ENCODE measurements at places on chromosomes 5 and 9. TPM values are rescaled to one million over a fixed set of nuclear protein-coding genes. Genes with fewer than 3 reads are reported as not detected.

SHISAL2B gene
- not detected for total RNA-seq

GRCh38 chr5:68408345-68408871 is 192.9 kb downstream of the PIK3R1 start:
- DNase-seq = no peak

DNA sequence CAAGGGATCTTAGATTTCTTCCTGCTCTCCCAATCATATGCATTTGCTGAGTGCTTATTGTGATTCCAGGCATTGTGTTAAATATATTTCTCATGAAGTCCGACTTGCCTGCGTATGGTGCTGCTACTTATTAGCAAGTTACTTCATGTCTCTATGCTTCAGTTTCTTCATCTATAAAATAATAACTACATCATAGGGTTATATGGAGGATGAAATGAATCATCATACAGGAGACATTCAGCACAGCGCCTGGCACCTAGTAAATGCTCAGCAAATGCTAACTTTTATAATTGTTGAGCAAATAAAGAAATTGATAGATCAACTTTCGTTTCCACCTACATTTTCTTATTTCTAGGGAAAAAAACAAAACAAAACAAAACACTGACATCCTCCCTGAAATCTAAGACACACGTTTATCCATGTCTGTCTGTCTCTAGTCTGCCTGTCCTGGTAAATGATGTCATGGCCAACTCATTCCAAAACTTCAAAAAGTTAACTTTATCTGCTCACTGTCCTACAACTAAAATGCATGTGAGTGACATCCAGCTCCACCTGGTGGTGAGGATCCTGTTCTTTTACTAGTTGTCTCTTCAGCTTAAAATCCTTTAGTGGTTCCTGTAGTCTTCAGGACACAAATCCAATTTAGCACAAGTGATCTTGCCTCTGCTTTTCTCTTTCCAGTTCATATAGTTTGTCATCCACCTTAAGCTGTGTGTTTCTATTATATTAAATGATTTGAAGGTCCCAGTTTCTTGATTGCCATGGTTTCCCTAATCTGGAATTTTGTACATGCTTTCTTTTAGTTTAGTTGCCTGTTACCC is 27.7 kb downstream of the PPP3R2 start:
- no peak for DNase-seq

- DNase-seq = no peak
Observed at GRCh38 chr9:79980432-79980831, 408.7 kb downstream of the TLE4 start.

PCDHB2 gene
- total RNA-seq = not detected

DNA sequence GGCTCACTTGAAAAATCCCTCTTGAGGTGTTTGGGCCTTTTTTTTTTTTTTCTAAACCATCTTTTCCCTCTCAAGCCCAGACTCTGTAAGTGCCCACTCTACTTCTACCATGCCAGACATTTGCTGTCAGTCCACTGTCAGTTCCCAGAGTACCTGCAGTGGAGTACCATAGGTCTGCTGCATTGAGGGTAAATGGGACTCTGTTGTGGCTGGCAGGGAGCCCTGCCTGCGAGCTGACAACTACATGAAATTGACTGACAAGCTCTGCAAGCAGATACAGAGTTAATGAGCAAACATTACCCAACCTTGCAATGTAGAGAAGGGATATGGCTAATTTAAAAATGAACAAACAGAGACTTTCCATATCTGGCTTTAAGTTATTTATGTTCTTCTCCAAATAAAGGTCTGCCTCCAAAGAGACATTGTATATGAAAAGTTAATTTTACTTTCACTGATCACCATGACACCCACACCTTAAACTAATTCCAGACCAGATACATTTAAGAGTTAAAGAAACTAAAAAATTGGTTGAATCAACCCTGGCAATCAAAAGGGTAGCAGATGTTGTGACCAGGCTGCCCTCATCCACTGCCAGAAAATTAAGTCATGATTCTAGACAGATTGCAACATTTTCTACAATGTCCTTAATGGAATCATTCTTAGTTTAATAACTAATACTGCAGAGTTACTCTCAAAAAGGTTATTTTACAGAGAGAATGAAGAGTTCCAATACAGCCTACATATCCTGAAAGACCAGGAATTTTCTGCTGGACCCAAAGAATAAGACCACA is 100.4 kb upstream of the PAM start:
- no peak for DNase-seq

PCDHB9 gene
- total RNA-seq = not detected

GRCh38 chr9:7185612-7186011 is 427.8 kb downstream of the KDM4C start:
- DNase-seq = no peak

DNA sequence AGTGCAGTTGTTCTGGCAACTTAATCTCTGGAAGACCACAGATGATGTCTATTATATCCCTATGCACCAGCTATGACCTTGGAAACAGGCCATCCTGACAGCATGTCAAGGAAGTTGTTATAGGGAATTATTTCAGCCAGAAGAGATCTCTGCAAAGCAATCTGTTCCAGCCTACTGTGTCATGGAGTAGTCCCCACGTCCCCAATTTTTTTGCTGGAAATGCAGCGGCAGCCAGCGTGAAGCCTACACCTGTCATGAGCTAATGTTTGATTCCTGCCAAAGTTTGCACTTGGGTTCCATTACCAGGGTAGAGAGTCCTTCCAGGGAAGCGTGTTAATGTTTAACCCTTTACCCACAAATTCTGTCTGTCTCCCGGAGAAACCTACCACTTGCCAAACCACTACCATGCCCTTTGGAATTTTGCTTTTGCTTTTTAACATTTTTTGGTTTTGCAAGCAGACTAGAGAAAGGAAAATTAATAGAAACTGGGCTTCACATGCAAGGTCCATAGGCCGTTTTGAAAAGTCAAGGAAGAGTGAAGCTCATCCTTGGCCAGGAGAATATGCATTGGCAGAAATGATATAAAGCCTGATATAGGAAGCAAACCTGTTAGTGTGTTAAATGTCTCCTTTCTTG is 174.9 kb upstream of the SPRY4 start:
- no peak for DNase-seq

DNA sequence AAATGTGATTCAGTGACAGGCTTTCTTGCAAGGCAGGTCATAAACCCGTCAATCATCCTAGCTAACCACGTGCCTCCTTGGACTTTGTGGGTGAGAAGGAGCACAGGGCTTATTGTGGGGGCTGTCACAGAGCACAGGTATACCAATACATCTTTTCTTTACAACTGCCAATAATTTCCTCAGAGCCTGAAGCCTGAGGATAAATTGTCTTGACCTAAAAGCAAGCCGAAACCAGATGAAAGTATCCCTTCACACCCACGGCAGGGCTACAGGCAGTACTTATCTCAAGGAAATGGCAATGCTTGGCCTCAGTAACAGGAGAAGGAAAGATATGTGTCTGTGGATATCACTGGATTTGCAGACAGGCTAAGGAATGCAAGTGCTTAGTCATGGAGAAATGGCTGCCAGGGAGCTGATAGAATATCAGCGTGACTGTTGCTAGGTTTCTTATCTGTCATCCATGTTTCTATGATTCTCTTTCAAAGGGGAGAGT is 90.3 kb upstream of the ZNF366 start:
- no peak for DNase-seq

DNA sequence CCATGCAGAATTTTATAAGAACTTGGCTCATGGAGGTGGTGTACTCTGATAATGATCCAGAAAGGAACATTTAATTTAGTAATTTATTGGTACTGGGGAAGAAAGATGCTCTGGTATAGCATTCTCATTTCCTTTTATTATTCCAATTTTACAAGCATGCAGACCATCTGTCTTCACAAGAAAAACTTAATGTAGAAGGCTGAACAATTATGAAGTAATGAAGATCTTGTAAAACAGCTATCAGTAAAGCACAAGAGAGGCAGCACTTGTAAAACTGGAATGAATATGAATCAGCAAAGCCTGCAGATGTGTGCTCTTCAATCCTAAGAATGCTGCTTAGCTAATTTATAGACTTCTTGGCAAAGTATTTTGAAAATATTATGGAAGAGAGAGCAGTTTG is 300.0 kb downstream of the YTHDC2 start:
- no peak for DNase-seq

- DNase-seq = no peak
Observed at GRCh38 chr5:35317586-35317985, 87.3 kb upstream of the PRLR start.

DNA sequence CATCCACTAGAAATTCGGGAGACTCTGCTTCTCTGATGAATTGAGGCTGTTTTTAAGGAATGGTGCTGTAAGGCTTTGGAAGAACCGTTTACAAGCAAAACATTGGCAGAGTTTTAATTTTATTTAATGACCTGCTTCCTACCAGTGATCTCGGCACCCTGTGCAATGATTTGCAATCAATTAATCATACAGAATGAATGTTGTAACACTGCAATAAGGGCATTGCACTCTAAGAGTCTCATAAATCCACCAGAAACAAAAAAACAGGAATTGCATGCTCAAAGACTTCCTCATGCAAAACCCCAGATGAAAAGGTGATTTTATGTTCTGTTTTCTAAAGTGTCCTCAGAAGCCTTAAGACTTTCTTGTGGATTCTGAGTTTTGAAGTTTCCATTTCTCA is 295.7 kb downstream of the ARHGEF28 start:
- DNase-seq = no peak

DNA sequence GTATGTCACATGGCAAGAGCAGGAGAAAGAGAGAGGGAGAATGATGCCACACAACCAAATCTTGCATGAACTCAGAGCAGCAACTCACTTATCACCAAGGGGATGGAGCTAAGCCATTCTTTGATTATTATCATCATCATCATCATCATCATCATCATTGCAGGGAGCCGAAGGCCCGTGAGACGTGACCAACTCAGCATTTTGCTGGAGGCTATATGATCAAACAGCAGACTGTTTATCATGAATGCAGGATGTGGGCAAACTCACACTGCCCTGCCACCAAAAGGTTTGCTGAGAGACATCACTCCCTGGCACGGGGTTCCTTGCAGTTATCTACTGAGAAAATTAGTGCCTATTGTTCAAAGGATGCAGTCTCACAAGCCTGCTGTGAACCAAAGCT is 8.6 kb upstream of the ZNF169 start:
- no peak for DNase-seq

- no peak for DNase-seq
Observed at GRCh38 chr9:92514635-92515034, 21.2 kb downstream of the ECM2 start.

CXCL14 gene
- not detected for total RNA-seq

DNA sequence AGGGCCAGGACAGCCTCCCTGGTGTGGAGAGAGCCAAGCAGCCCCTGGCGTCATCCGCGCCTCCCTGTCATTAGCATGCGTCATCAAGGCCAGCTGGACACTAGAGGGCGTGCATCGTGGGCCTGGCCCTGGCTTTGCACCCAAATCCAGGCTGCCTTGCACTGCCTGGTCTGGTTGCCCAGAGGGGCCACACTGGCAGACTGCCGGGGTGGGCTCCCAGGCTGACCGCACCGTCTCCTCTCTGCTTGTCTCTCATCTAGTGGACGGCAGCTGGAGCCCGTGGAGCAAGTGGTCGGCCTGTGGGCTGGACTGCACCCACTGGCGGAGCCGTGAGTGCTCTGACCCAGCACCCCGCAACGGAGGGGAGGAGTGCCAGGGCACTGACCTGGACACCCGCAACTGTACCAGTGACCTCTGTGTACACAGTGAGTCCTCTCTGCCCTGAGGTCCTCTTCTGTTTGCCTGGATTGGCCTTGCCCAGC is 29.0 kb downstream of the HK3 start:
- DNase-seq = no peak

Data from activated naive CD8-positive, alpha-beta T cell treated with anti-CD3 and anti-CD28 coated beads, Interleukin-2, amount 10 ng/mL, durations not matched to agents 7 days and 5 days (primary cell).